ENCODE measurements at places on chromosomes 16 and 17. TPM values are rescaled to one million over a fixed set of nuclear protein-coding genes. Genes with fewer than 3 reads are reported as not detected.
A peak's percentile ranks its signal among the peaks of the same experiment; 100 is the strongest.

DNA sequence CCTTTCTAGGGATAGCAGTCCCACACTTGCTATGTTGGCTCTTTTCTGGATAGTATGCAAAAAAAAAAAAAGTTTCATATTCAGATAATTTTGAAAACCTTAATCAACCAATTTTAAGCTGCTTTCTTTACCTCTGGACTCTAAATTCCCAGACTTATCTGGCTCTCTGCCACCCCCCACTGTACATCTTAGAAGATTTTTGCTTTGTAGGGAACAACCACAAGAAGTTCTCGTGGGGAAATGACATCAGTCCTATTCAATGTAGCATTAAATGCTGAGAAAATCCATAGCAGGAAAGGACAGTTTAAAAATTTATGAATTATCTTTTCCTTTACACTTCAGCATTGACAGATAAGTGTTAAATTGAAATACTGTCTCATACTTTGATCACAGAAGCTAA, 562.7 kb upstream of the HSBP1 start:
- DNase-seq = peak; percentile 12

DNA sequence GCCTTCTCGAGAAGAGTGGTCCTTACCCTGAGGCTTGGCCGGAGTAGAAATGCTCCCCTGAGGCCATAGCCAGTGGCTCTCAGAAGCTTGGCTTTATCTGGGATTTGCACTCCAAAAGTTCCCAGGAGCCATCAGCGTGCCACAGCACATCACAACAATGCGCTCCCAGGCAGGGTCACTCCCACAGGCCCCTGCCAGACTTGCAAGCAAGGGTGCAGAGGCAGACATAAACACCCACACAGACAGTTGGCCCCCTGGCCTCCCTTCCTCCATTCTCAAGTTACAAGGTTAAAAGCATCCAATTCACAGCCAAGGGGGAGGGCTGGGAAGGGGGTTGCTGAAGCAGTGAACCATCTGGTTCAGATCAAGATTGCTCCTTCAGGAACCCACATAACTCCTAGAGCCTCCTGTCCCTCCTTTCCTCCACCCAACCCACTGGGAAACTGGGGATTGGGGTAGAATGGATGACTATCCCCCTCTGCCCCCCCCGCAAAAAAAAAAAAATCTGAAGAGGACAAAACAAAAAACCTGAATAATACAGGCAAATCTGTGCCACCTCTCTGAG, 1.8 kb downstream of the ST3GAL2 start:
- peak; percentile 89 for DNase-seq

GRCh38 chr16:67101311-67102082, 8.2 kb upstream of the PHAF1 start:
- peak; percentile 45 for DNase-seq

The ZCCHC14 gene
- 7.8 TPM for total RNA-seq

The G6PC1 gene
- not detected for total RNA-seq

The FSCN2 gene
- total RNA-seq = not detected

GRCh38 chr16:50972876-50973275, 178.2 kb downstream of the SALL1 start:
- peak; percentile 69 for DNase-seq

DNA sequence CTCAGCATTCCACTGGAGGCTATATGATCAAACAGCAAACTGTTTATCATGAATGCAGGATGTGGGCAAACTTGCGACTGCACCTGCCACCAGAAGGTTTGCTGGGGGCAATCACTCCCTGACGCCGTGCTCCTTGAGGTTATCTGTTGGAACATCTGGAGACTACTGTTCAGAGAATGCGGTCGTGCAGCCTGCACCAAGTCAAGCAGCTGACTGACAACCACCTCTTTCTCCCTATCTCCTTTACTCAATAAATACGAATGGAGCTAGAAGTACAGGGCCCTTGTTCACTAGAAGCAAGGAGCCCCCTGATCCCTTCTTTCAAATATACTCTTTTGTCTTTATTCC, 2101.2 kb downstream of the TP53TG3F start:
- no peak for DNase-seq

The SLC16A3 gene
- total RNA-seq = 84.8 TPM

The ACACA gene
- total RNA-seq = 33.7 TPM

- no peak for DNase-seq
Measured at GRCh38 chr16:57559072-57559790, 16.8 kb downstream of the ADGRG5 start.

The SLC13A5 gene
- not detected for total RNA-seq

DNA sequence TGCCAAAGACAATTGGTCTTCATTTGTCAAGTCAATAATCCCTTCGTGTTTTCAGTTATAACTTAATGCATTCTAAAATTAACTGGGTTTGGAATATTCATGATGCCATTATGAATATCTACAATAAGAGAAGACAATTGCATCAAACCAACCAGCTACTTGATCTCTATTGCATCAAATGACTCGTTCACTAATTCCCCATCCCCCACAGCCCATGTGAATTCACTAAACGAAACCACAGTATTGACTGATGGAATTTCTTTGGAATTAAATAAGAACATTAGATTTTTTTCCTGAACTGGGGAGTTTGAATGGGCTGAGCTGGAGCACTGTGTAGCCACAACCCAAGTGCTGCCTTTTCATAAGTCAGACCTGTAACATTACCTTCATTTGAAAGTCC, 65.3 kb downstream of the HS3ST3B1 start:
- no peak for DNase-seq

- no peak for DNase-seq
Measured at GRCh38 chr17:46821482-46822387, 3.2 kb upstream of the WNT3 start.

DNA sequence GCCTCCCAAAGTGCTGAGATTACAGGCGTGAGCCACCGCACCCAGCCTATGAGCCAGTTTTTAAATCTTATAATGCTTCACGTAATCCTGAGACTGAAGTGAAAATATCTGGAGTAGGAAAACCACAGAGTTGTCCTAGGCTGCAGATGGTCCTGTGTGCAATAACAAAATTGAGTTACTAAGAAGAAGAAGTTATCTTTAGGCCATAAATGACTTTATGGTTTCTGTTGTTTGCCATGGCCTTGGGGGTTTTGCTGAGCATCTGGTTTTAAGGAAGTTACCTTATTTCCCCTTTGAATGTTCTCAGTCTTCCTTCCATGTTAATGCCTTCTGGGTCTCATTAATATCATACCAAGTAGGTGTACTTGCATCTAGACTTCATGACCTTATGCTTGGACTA, 16.5 kb downstream of the NMT1 start:
- DNase-seq = no peak

- DNase-seq = no peak
Measured at GRCh38 chr17:77375108-77375916, 234.5 kb downstream of the SEC14L1 start.

DNA sequence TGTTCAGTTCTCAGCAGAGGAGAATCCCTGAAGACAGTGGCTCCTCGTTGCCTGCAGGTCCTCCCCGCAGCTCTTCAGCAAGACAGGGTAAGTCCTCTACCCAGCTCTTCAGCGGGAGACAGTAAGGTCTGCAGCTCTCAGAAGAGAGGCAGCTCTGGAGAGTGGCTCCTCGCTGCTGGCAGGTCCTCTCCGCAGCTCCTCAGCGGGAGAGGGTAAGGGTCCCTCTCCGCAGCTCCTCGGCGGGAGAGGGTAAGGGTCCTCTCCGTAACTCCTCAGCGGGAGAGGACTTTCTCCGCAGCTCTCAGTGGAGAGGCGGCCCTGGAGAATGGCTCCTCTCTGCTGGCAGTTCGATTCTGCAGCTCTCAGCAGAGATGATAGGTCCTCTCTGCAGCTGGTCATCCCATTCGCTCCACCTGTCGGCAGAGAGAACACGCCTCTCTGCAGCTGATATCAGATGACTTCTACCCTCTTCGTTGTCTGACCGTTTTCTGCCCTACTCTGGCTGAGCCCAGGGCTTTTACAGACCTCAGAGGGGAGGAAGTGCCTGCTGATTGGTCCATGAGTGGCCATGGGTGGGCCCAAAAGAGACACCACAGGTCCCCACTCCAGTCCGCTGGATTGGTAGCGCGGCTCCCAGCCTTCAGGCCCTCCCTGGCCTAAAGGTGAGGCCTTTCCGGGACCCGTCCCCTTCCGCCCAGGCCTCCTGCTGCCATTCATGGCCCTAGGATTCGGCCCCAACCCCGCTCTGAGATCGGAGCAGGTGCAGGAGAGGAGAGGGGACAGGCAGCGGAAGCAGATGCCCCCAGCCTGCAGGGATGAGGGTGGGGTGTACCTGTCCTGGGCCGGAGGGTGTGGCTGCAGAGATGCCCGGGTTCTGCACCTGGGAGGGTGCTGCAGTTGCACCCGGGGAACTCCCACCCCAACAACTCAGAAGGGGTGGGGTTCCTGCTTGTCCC, 11.9 kb upstream of the SHCBP1 start:
- DNase-seq = no peak

DNA sequence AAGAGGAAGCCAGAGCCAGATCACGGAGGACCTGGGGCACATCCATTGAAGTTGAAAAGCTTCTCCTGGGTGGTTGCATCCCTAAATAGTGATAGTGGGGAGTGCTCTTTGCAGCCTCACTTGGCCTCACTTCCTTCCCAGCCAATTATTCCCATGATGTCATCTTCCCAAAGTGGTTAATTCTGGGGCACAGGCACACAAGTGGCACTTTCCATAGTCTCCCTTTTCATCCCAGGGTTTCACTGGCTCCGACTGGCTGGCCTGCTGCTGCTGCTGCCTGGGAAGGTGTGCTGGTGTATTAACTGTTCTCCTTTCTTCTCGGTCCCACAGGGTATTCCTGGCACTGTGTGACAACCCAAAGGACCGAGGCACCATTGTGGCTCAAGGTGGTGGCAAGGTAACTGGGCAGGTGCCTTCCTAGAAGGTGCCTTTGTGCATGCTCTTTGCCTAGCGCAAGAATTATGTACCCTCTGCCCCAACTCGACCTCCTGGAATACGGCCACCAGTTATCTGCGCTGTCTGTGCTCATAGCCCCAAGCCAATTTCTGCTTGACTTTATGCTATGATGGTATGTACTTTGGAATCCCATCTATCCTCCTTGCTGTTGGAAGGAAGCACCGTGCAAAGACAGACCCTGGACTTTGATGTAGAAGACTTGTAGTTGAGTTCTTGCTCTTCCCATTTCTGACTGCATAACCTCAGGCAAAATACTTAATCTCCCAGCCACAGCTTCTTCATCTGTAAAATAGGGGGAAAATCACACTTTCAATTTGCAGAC, 18.4 kb downstream of the SLC35G3 start:
- DNase-seq = no peak

The GLP2R gene
- 2.5 TPM for total RNA-seq

Data from M059J (cell line).